ENCODE measurements at places on chromosomes 4 and X.
A peak's percentile ranks its signal among the peaks of the same experiment; 100 is the strongest.

GRCh38 chr4:35201403-35201802, 1042.9 kb downstream of the ARAP2 start:
- DNase-seq = no peak

GRCh38 chr4:7350396-7350795, 84.3 kb downstream of the PSAPL1 start:
- no peak for DNase-seq

DNA sequence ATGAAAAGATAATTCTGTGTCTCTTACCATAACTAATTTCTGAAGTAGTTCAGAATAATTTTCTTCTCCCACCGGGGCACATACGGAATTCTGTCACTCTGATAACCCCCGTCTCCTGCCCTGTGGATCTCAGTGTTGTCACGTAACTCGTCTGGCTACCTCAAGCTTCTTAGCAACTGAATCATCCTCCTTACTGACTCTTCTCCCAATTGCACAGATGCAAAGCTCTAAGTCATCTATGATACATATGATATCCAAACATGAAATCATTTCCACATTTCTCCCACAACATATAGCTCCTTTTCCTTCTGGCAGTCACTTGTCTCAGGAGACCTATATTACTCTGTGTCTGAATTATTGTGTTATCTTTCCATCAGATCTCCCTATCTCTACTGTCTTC, 1043.1 kb upstream of the TENM3 start:
- peak; percentile 71 for DNase-seq

GRCh38 chrX:103919270-103919637, 43.2 kb upstream of the TMSB15B start:
- peak; percentile 32 for DNase-seq

GRCh38 chrX:132489578-132490419, 961 bp upstream of the MBNL3 start:
- DNase-seq = no peak

- no peak for DNase-seq
These were observed 5.5 kb downstream of the RPS6KA6 start for GRCh38 chrX:84182516-84182915.

GRCh38 chr4:41458689-41459088, 79.3 kb upstream of the LIMCH1 start:
- DNase-seq = no peak

DNA sequence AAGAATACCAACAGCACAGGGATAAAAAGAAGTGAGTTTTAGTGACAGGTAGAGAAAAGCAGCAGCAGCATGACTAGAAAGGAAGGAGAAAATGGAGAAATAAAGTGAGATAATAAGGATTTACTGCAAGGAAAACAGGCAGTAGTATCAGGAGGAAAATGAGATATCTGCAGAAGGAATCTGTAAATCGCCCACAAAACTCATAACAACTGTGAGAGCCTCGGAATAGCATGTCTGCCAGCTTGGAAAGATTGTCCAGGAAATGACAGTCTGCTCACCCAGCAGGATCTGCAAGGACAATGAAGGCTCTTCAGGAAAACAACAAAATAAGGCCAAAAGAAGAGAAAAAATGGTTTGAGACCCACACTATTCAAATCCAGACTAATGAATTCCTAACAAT, 47.4 kb downstream of the CXXC4 start:
- DNase-seq = no peak

- no peak for DNase-seq
These were observed 134.0 kb upstream of the ZIC3 start for GRCh38 chrX:137431693-137432488.

GRCh38 chr4:152588869-152589268, 53.0 kb upstream of the FBXW7 start:
- peak; percentile 7 for DNase-seq

GRCh38 chr4:82891707-82892466, 934 bp upstream of the SEC31A start:
- DNase-seq = no peak

- DNase-seq = no peak
These were observed 233.1 kb upstream of the RPS6KA3 start for GRCh38 chrX:20499763-20500162.

- no peak for DNase-seq
These were observed 821 bp upstream of the NALF2 start for GRCh38 chrX:69503228-69503781.

- DNase-seq = no peak
These were observed 31.0 kb downstream of the NSDHL start for GRCh38 chrX:152861826-152862225.

DNA sequence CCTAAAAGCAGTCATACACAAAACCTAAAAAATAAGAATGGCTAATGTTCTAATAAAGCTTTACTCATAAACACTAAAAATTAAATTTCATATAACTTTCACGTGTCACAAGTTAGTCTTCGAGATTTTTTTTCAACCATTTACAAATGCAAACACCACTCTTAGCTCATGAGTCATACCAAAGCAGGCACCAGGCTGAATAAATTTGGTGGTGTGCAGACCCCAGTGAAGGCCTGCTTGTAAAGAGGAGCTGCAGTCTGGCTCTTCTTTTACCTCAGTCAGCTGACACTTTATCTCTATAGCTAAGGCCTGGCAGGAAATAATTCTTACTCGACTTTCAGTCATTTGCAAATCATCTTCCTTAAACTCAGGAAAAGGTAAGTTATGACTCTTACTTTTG, 37.4 kb downstream of the CLOCK start:
- DNase-seq = peak; percentile 8

DNA sequence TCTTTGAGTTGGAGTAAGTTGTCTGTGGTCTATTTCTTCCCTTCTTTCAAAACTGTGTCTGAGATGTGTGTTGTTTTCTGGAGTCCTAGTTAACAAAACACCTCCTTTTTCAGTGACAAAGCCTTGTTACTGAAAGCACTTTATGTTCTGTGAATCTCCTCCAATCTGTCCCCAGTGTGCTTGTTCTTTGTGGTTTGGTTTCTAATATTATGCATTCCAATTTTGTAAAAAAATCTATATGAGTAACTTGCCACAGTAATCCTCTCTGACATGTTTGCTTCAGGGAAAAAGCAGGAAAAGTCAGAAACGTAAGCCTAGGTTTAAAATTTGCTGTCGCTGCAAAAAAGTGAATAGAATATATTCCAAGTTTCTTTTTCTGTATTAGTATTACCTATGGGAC, 12.4 kb downstream of the PRRG1 start:
- peak; percentile 47 for DNase-seq

- DNase-seq = no peak
These were observed 217.2 kb upstream of the BOD1L1 start for GRCh38 chr4:13844740-13845139.

DNA sequence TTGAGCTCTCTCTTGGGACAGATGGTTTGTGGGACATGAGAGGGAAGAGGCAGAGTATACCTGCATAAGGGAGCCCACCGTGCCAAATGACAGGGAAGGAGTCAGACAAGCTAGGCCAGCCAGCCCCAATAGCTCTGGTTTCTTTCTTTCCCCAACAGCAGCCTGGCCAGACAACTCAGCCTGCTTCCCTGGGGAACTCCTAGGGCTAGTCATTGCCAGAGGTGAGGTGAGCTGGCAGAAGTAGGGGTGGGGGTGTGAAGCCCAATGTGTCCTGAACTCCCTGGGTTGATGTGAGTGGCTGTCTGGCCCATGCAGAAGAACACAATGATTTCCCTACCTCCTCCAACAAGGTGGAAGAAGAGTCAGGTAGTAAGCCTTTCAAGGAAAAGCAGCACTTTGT, 135.5 kb downstream of the AMMECR1 start:
- DNase-seq = peak; percentile 38
